ENCODE measurements at places on chromosomes 12 and 14.
A peak's percentile ranks its signal among the peaks of the same experiment; 100 is the strongest.

DNA sequence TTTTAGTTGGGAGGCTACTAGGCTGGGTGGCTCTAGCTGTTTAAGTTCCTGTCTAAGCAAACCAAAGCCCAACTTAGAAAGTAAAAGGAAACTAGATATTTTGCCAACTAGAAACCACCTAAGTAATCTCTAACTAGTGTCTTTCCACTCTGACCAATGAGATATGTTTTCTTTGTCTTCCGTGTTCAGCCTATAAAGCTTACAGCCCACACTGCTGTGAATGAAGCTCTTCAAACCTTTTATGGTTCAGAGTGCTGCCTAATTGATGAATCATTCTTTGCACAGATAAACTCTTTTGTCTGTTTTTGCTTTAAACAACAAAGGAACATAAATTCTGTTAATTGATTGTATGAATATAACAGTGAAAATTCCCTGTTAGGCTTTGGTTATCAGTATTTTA lies 66.1 kb downstream of the FUT8 start:
- DNase-seq = no peak

GRCh38 chr14:105409364-105409763 lies 10.3 kb upstream of the MTA1 start:
- no peak for DNase-seq

DNA sequence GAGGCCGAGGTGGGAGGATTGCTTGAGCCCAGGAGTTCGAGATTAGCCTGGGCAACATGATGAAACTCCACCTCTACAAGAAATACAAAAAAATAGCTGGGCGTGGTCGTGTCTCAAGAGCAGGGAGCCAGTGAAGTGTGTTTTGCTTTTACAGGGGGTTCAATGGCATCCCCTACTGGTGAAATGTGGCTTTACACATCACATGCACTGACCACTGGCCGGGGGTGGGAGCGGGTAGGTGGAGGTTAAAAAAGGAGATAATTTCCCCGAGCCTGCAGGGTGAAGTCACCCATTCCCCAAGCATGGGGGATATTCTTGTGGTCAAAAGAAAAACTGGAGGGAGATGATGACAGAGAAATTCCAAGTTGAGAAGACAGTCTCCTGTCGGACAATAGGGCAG lies 63.6 kb upstream of the PWP1 start:
- no peak for DNase-seq

DNA sequence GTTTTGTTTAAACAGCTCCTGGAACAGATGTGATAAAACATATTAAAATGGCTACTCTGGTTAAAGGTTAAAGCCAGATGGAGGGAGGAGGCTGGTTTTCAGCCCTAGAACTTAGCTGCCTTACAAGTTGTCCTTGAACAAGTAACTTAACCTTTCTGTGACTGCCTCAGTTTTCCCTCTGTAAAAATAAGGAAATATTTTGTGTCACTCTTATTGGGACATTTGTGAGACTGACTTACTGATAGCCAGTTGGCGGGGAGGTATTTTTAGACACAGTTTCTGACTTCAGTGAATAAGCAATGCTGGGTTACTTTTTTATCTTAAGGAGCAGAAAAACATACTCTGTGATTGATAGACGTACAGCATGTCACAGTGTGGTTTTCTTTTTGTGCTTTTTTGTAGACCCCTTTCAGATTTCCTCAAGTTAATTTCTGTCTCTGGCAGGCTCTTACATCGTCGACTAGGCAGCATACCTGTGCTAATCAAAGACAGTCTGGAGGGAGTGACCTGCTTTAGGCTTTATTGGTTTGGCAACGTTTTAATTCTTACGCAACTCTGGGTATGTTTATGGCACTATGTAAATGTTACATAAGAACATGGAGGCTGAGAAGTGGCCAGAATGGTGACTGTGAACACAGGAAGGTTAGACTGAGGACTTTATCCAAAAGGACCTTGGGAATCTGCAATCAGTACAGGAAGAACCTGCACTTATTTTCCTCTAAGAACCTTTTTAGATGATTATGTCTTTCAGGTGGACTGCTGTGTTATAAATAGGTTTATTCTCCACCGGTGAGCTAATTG lies 3.3 kb downstream of the ACVR1B start:
- no peak for DNase-seq

GRCh38 chr12:120514002-120514401 lies 15.0 kb downstream of the COQ5 start:
- no peak for DNase-seq

- no peak for DNase-seq
Measured at GRCh38 chr12:92551853-92552397, 150.9 kb upstream of the PLEKHG7 start.

DNA sequence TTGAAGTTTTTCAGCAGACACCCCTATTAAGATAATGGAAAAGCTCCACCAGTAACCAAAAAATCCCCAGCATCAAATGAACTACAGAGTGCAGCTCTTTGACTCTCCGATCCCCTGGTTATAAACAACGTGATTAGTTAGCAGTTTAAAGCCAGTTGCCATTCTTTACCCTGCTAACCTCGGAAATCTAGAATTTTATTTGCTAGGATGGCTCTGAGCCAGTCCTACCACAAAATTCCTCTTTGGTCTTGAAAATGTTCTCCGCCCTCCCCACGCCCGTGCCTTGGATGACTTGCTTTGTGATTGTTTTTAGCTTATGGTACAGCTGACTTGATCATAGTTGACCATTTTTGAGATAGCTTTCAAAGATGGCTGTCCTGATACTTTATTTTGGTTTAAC lies 1.2 kb downstream of the KLHDC2 start:
- DNase-seq = no peak

DNA sequence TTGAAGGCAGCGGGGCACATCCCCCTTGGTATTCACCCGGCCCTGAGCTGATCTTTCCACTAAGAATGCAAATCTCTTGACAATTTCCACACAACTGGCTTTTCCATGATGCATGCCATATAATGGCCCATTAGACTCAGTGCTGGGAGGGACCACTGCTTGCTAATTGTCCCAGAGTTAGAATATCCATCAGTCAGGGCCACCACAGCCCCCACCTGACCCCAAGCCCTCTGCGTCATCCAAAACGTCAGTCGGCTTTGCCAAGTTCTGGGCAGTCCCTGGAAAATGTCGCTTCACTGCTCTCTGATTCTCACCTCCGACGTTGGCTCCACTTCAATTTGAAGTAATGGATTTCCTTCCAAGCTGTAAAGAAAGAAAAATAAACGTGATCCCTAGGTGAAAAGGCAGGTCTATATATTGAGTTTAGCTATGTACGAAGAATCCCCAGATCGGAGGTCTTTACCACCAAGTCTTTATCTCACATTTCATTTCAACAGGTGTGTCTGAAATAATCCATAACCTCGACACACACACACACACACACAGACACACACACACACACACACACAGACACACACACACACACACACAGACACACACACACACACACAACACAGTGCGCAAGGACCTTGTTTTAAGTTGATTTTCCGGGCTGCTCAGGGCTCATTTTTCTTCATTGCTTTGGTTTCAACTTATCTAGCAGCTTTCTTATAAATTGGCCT lies 165.5 kb upstream of the NOS1 start:
- peak; percentile 26 for DNase-seq

GRCh38 chr14:23926543-23926942 lies 27.0 kb upstream of the DHRS4 start:
- DNase-seq = no peak

DNA sequence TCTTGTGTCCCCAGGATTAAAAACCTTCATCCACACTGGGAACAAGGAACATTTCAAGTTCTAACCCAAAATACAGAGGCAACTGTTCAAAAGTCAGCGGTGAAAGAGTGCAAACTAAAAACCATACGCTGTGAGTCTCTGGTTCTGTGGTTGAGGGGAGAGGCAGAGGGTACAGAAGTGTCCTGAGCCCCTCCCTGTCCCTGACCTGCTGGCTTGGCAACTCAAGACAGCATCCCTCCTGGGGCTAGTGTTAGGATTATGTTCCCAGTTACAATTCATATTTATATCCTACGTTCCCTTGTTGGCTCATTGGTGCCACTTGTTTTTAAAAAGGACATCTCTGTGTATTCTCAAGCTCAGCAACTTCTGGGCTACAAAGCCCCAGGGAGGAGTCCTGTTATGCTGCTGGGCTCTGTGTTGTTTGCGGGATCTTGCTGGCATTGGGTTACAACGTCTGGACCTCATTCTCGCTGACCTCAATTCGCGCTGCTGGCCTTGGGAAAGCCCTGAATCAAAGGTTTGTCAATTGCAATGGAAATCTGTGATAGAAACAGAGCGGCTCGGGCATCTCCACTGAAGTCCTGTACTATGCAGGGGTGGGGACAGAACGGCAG lies 420.8 kb downstream of the FUT8 start:
- DNase-seq = no peak

- DNase-seq = peak; percentile 77
Measured at GRCh38 chr14:74548881-74549280, 55.3 kb downstream of the ISCA2 start.

- no peak for DNase-seq
Measured at GRCh38 chr14:102665621-102666020, 73.2 kb downstream of the RCOR1 start.

DNA sequence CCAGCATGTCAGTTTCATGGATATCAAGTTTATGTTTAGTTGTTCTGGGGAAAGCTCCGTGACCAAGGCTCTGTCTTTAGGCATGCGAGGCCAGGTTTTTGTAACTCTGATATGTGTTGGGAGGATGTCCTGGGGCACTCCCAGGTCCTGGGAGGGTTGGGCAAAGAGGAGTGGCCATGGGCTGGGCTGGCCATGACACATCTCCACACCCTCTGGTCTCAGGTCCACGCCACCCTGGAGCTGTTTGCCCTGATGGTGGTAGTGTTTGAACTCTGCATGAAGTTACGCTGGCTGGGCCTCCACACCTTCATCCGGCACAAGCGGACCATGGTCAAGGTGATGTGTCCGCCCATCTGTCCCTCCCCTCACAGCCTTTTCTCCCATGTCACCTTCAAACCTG lies 46.4 kb downstream of the TPCN1 start:
- no peak for DNase-seq

DNA sequence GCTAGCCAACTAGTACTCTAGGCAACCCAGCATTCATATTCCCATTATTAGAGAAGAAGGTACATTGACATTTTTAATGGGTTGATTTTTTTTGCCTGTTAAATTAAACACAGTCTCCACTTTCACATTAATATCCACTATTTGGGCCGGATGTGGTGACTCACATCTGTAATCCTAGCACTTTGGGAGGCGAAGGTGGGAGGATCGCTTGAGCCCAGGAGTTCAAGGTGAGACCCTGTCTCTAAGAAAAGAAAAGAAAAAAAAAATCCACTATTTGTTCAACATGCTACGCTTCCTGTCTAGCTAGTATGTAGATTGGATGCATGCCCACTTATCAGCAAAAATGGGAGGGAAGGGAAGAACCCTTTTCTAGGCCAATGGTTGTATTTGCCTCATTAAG lies 7.1 kb upstream of the CRADD start:
- no peak for DNase-seq

- no peak for DNase-seq
Measured at GRCh38 chr12:52847335-52848102, 1.3 kb downstream of the KRT78 start.

- DNase-seq = no peak
Measured at GRCh38 chr12:44812062-44812461, 64.1 kb downstream of the NELL2 start.

- DNase-seq = no peak
Measured at GRCh38 chr12:90816353-90817089, 138.5 kb downstream of the CCER1 start.

- peak; percentile 78 for DNase-seq
Measured at GRCh38 chr12:120496413-120497340, 764 bp downstream of the DYNLL1 start.

GRCh38 chr14:73489481-73490175 lies 1.1 kb upstream of the RIOX1 start:
- DNase-seq = no peak

- no peak for DNase-seq
Measured at GRCh38 chr12:42932936-42933335, 343.4 kb upstream of the PRICKLE1 start.

GRCh38 chr12:66375560-66375959 lies 73.3 kb downstream of the HELB start:
- no peak for DNase-seq

GRCh38 chr14:49954171-49954631 lies 61.3 kb downstream of the ARF6 start:
- no peak for DNase-seq

DNA sequence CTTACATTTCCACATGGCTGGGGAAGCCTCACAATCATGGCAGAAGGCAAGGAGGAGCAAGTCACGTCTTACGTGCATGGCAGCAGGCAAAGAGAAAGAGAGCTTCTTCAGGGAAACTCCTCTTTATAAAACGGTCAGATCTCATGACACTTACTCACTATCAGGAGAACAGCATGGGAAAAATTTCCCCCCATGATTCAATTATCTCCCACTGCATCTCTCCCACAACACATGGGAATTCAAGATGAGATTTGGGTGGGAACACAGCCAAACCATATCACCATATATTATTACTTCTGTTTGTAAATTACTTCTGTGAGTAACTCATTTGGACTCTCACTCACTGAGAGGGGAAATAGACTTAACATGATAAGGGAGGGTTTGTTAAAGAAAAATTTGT lies 1496.8 kb upstream of the TMEM132C start:
- no peak for DNase-seq

- no peak for DNase-seq
Measured at GRCh38 chr14:105213361-105213760, 32.2 kb upstream of the NUDT14 start.

GRCh38 chr12:120775862-120776552 lies 50.4 kb downstream of the ACADS start:
- DNase-seq = no peak

GRCh38 chr12:111211910-111212757 lies 156.8 kb downstream of the PHETA1 start:
- no peak for DNase-seq

GRCh38 chr12:79617696-79618095 lies 73.1 kb downstream of the PAWR start:
- DNase-seq = no peak

DNA sequence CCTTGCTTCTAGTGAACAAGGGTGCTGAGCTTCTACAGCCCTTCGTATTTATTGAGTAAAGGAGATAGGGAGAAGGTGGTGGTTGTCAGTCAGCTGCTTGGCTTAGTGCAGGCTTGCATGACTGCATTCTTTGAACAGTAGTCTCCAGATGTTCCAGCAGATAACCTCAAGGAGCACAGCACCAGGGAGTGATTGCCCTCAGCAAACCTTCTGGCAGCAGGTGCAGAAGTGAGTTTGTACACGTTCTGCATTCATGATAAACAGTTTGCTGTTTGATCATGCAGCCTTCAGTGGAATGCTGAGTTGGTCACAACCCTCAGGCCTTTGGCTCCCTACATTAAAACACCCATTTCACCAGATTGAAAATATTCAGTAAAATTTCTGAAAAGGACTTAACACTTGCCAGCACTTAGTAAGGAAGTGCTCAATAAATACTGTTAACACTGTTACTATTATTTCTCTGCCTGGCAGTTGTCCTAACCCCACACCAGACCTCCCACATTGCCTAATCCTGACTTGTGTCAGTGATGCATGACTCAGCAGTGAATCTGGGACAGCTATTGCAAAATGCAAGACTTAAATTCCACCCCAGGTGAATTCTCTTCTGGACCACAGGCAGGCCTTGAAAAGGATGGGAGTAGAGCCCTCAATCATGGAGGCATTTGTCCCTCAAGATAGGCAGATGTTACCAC lies 18.9 kb upstream of the CARMIL3 start:
- DNase-seq = no peak

- no peak for DNase-seq
Measured at GRCh38 chr12:109832541-109833306, 474 bp downstream of the TRPV4 start.
